ENCODE measurements at places on chromosomes 6 and 20.

- DNase-seq: peak; percentile 69
Observed at GRCh38 chr20:48066246-48066645, 281.0 kb upstream of the SULF2 start.

DNA sequence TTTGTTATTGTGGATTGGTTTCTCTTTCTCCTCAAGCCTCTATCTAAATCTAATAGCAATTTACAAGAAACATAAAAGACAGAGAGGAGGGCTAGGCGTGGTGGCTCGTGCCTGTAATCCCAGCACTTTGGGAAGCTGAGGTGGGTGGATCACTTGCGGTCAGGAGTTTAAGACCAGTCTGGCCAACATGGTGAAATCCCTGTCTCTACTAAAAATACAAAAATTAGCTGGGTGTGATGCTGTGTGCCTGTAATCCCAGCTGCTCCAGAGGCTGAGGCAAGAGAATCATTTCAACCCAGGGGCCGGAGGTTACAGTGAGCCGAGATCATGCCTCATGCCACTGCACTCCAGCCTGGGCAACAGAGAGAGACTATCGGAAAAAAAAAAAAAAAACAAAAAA is 46.6 kb downstream of the SLC2A12 start:
- no peak for DNase-seq

DNA sequence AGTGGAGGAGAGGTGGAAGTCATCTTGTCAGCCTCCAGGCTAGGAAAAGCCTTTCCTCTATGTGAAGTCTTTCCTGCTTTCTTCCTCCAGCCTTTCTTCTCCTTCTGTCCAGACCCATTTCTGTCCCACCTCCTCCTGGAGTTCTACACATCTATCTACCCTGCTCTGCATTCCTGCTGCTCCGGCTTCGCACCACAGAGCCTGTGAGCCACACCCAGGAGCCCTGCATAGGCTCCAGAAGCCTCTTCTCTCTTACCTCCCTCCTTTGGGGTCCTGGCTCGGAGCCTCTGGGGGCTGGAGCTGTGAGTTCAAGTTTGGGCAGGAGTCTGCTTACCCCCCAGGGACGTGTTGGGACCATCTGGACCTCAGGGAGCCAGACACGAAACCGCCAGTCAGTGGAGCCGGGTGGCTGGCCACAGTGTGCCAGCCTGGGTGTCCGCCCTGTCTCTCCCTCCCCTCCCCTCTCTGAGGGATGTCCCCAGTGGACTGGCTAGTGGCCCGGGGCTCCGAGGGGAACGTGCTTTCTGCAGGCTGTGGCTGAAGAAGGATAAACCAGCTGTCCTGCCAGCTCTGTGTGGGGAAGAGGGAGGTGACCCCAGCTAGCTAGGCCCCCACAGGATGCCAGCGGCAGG is 99.2 kb downstream of the VEGFA start:
- DNase-seq: no peak

DNA sequence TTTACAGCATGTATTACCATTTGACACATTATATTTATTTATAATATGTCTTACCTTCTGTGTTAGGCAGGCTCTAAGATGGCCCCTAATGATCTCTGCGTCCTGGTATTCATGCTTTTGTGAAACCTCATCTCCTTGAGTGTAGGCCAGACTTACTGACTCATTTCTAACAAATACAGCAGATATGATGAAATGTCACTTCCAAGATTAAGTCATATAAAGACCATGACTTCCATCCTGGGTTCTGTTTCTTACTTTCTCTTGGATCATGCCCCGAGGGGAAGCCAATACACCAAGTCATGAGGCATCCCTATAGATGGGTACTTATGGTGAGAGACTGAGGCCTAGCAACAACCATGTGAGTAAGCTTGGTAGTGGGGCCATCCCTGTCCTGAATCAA is 30.2 kb downstream of the ZHX3 start:
- no peak for DNase-seq

- DNase-seq: no peak
Observed at GRCh38 chr6:154615483-154616025, 105.1 kb upstream of the CNKSR3 start.

Data from BJ (cell line).